ENCODE measurements at places on chromosomes 12 and 14.

GRCh38 chr12:117803001-117803400, 165.8 kb downstream of the KSR2 start:
- DNase-seq: no peak

GRCh38 chr12:29043069-29043468, 106.0 kb upstream of the FAR2 start:
- no peak for DNase-seq

GRCh38 chr14:91317381-91318308, 73.1 kb upstream of the GPR68 start:
- DNase-seq: peak; percentile 91

- no peak for DNase-seq
These were observed 1036.1 kb upstream of the TMEM132C start for GRCh38 chr12:127230843-127231260.

- no peak for DNase-seq
These were observed 90.0 kb downstream of the RNF34 start for GRCh38 chr12:121489874-121490273.

- no peak for DNase-seq
These were observed 147.6 kb downstream of the CRADD start for GRCh38 chr12:93824514-93825500.

- peak; percentile 55 for DNase-seq
These were observed 63.3 kb upstream of the HSPB8 start for GRCh38 chr12:119115296-119115905.

DNA sequence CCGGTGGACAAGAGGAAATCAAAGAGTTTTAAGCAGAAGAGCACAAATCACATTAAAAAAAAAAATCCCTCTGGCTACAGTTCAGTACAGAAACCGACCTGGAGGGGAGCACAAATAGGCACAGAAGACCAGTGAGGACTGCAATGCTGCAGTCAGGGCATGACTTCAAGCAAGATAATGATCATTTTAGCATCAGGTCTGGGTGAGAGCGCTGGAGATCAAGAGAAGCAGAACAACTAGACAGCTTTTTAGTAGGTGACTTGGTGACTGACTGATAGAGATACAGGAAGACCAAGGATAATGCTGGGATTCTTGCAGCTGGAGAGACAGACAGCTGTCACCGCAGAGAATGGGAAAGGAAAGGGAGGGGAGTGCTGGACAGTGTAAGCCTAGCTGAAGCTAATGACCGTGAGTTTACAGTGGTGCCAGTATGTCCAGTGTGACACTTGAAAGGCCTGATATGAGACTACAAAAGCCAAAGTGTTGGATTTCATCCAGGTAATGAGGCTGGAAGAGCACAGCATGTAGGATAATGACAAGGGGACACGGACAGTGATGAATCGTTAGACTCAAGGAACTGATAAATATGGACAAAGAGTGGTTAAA, 5.6 kb downstream of the NFYB start:
- DNase-seq: no peak

GRCh38 chr14:24177041-24177825, 5.4 kb downstream of the REC8 start:
- no peak for DNase-seq

DNA sequence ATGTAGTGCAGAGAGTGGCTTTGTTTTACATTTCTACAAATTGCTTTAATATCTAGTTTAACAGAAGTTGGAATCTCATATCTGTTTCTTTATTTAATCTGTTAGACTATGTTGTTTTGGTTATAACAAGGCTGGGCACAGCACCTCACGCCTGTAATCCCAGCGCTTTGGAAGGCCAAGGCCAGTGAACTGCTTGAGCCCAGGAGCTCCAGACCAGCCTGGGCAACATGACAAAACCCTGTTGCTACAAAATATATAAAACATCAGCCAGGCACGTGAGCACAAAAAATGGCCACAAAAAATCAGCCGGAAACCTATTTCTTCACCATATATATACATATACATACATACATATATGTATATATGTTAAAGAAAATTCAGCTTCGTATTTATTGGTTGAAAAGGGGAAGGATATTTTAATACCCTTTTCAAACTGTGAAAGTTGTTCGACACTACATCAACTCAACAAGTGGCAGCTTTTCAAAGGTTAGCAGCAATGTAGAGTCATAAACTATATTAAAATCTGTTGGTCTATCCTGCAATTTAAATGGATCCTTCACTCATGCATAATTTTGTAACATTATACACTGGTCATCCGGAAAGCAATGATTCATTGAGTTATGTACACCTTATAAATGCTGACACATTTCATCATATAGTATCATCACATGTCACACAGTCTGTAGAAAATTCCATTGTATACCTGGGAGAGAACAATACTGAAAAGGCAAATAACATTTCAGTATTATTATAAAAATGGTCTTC, 7.1 kb downstream of the NR2C1 start:
- no peak for DNase-seq

- DNase-seq: no peak
These were observed 33.7 kb upstream of the ACSS3 start for GRCh38 chr12:81043979-81044740.

- DNase-seq: no peak
These were observed 60.7 kb upstream of the CCND2 start for GRCh38 chr12:4212845-4213244.

DNA sequence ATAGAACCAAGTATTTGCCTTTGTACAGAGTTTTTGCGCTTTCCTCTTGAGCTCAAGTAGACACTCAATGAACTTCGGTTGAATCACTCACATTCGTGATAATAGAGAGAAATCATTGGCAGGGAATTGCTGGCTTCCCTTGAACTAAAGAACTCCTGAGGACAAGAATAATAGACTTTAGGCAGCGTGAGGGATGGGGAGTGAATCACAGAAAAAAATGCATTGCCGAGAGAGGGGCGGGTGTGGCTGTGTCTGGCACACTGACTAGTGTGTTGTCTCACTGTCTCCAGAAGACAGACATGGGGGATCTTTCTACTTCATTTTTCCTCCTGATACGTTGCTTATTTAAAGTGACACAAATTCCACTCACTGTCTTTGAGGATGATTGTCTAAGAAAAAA, 805.2 kb downstream of the BCL11B start:
- DNase-seq: no peak

- no peak for DNase-seq
These were observed 1116.5 kb upstream of the TMEM132C start for GRCh38 chr12:127150479-127150878.

GRCh38 chr14:105059035-105059924, 6.0 kb downstream of the GPR132 start:
- no peak for DNase-seq

GRCh38 chr12:15550793-15551192, 228.5 kb downstream of the PTPRO start:
- DNase-seq: no peak

DNA sequence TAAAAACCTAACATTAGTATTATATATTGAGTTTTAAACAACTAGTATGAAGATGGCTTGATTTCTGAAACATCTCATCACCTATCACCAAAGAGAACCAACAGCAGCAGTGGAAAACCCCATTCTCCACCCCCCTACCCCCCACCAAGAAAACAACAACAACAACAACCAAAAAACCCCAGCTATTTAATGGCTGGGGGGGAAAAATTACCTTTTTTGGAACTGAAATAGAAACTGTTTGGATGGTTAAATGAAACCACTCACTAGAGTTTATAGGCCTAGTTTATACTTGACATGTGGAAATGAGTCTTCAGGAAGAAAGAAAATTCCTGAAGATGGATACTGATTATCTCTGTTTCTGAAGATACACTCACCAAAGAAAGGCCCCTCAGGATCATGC, 30.3 kb downstream of the PPP2R5E start:
- no peak for DNase-seq

DNA sequence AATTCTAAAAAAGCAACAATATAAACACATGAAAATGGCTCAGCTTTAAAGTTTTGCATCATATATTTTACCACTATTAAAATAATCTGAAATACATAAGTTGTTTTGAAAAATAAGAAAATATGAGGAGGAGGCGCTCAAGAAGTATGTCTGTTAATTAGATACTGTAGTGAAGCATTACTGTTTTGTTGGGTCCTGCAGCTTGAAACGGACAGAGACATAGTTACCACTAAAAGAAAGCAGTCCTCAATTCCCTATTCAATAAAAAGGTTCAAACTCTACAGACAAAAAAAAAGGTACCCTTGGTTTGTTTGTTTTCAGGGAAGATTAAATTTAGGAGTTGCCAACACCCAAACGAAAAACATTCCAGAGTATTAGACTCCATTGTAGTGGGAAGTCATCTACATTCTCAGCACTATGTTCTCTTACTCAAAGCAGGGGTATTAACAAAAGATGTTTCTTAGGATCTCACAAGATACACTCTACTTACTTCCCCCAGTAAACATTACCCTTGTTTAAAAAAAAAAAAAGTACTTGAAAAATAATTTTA, 3.0 kb downstream of the PAWR start:
- no peak for DNase-seq

- no peak for DNase-seq
These were observed 20.7 kb downstream of the SLC7A7 start for GRCh38 chr14:22794551-22794951.

- no peak for DNase-seq
These were observed 3.7 kb upstream of the SLC35F4 start for GRCh38 chr14:57869617-57870016.

- no peak for DNase-seq
These were observed 20.0 kb downstream of the BEGAIN start for GRCh38 chr14:100567009-100567876.

DNA sequence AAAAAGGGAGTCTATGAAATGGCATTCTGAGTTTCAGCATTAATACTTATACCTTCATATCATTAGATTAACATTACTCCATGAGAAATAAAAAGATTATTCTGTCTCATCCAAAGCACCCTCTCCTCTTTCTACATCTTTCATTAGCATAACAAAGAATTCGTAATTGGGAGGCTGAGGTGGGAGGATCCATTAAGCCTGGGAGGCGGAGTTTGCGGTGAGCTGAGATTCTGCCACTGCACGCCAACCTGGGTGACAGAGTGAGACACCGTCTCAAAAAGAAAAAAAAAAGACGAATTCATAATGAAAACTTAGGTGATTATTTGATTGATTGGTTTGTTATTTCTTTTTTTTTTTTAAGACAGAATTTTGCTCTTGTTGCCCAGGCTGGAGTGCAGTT, 1.8 kb upstream of the CDK17 start:
- DNase-seq: no peak

DNA sequence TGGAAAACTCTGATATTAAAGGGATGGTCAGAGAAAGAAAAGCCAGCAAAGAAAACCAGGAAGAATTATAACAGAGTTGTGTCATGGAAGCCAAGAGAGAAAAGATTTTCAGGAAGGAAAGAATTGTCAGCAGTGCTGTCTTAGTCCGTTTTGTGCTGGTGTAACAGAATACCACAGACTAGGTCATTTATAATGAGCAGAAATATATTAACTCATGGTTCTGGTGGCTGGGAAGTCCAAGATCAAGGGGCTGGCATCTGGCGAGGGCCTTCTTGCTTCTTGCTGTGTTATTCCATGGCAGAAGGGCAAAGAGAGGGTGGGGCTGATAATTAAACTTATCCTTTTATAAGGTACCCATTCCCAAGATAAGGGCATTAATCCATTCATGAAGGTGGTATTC, 6.4 kb upstream of the INHBE start:
- no peak for DNase-seq

DNA sequence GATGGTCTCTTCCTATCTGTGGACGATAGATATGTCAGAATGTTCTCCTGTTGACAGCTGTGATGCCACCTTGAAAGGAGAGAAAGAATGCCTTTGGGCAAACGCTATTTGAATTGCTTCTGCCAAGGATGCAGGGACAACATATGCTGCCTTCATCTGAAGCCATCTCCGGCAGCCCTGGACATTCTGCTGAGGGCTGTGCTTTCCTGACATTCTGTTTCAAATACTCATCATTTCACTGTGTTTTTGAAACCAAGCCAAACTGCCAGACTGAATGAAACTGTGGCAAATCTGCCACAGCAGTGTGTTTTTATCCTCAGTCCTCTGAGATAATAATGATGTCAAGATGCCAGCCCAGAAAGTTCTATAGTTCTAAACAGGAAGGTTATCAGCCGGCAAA, 85.8 kb upstream of the BCAT1 start:
- no peak for DNase-seq

GRCh38 chr14:25394356-25394755, 344.4 kb upstream of the STXBP6 start:
- DNase-seq: no peak

- no peak for DNase-seq
These were observed 157.6 kb downstream of the AACS start for GRCh38 chr12:125222876-125223275.

GRCh38 chr12:123269896-123270213, 1.8 kb downstream of the CDK2AP1 start:
- DNase-seq: no peak

GRCh38 chr14:77544571-77544970, 46.0 kb upstream of the ISM2 start:
- no peak for DNase-seq

- no peak for DNase-seq
These were observed 37.7 kb downstream of the NRDE2 start for GRCh38 chr14:90293766-90294730.

All from activated CD8-positive, alpha-beta memory T cell treated with anti-CD3 and anti-CD28 coated beads, Interleukin-2, amount 50 U/mL, for 48 hours (primary cell).